ENCODE measurements at places on chromosomes 3 and 15.

- no peak for DNase-seq
These were observed 168.1 kb upstream of the MYRIP start for GRCh38 chr3:39641274-39641673.

GRCh38 chr3:58704745-58705144 lies 38.2 kb upstream of the FAM3D start:
- no peak for DNase-seq

GRCh38 chr3:126084768-126085180 lies 850 bp upstream of the SLC41A3 start:
- no peak for DNase-seq

GRCh38 chr3:110478377-110479054 lies 593.1 kb upstream of the NECTIN3 start:
- no peak for DNase-seq

GRCh38 chr15:60020736-60021135 lies 16.6 kb downstream of the FOXB1 start:
- no peak for DNase-seq

- no peak for DNase-seq
These were observed 904.2 kb downstream of the ROBO1 start for GRCh38 chr3:78863306-78864203.

DNA sequence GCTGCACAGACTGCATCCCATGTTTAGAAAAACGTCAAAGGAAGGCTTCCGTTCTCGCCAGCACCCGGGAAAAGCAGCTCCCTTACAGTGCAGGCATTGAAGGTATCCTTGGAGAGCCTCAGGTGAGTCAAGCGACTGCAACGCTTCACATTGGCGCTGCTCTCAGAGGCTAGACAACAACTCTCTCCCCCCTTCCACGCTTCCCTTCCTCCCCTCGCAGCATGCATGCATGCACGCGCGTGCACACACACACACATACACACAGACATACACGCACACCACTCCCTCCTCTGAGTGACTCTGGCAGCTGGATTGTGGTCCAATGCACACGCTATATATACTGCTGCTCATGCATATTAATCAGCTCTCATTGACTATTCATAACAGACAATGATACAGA lies 191.1 kb downstream of the PDZRN3 start:
- no peak for DNase-seq

DNA sequence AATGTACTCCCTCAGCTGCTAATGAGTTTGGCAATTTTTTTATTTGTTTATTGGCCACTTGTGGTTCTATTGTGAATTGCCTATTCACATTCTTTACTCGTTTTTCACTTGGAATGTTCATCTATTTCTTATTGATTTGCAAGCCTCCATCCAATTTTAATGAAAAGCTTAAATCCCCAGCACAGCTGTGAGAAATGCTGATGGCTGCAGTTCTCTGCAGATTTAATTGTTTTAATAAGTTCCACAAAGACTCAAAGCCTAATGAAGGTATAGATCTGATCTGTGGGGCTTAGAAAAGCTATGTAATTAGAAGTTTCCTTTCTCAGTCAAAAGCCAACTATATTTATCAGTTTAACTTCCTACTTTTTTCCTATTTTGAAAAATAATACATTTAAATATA lies 41.5 kb downstream of the LYZL4 start:
- no peak for DNase-seq

DNA sequence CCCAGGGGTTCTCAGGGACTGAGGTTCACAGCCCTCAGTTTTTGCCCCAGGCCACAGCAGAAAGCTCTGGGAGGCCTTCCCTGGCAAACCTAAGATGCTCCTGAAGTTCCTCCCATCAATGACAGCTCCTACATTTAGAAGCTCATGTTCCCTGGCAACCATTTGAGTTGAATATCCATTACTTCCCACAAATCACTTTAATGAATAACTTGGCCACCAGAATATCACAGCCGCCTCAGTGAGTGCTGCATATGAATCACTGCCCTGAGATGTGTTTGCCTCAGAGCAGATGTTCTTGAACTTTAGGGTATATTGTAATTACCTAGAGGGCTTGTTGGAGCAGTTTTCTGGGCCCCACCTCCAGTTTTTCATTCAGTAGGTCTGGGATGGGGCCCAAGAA lies 27.4 kb downstream of the SLCO2A1 start:
- no peak for DNase-seq

DNA sequence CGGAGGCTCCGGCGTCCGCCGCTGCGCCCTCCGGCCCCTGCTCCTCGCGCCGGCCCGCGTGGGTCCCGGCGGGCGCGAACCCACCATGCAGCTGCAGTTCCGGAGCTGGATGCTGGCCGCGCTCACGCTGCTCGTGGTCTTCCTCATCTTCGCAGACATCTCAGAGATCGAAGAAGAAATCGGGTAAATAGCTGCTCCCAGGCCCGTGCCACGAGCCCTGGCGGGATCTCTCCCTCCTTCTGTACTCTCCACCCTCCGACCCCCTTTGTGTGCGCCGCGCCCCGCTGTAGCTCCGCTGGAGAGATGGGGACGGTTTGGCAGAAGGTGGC lies 263 bp downstream of the ST8SIA2 start:
- DNase-seq = no peak

DNA sequence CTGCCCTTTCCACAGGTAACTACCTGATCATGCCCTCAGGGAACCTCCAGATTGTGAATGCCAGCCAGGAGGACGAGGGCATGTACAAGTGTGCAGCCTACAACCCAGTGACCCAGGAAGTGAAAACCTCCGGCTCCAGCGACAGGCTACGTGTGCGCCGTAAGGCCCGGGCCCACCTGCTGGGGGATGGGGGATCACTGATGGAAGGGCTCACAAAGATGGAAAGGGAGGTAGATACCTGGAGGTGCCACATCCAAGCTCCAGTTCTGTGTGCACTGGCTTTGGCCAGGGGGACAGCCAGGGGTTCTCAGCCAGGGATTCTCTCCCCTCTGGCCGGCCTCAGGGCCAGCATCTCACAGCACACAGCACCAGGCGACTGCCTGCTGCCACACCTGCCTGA lies 59.4 kb downstream of the BOC start:
- no peak for DNase-seq

GRCh38 chr15:48582452-48583247 lies 62.9 kb downstream of the FBN1 start:
- no peak for DNase-seq

- DNase-seq = no peak
These were observed 135.1 kb downstream of the CTNNB1 start for GRCh38 chr3:41334426-41334825.

DNA sequence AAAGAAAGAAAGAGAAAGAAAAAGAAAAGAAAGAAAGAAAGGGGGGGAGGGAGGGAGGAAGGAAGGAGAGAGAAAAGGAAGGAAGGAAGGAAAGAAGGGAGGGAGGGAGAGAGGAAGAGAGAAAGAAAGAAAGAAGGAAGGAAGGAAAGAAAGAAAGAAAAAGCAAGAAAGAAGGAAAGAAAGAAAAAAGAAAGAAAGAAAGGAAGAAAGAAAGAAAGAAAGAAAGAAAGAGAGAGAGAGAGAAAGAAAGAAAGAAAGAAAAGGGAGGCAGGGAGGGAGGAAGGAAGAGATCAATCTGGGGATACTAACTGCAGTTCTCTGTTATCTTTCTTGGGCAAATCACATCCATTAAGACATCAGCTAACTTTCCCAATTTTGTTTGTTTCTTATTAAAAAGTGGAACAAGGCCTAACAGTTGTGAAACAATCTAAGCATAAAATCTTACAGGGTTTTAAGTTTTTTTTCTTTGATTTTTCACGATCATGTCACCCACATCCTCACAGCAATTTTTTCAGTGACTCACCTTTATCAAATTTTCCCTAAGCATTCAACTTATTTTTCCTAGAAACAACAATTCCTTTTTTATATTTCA lies 36.8 kb downstream of the TBC1D2B start:
- DNase-seq = no peak

DNA sequence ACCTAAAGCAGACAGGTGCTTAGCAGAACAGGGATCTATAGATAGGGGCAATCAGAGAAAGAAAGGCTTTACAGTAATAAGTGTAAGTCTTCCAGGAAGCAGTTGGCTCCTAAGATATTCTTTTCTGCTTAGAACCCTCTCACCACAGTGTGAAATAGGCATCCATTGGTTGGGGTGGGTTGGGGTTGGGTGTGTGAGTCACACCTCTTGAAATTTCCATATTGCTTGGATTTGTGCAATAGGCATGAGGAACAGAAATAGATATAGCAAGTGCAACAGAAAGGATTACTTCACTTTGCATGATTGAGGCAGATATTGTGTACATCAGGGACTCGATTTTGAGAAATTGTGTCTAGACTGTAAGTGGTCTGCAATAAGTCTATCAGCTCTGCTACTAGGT lies 200.1 kb upstream of the GAP43 start:
- DNase-seq = no peak

GRCh38 chr15:80820092-80820491 lies 40.9 kb downstream of the CEMIP start:
- no peak for DNase-seq

GRCh38 chr3:37855363-37855970 lies 6.2 kb upstream of the CTDSPL start:
- peak; percentile 66 for DNase-seq

Data from CD4-positive, alpha-beta T cell treated with Interleukin-1 beta for 1 hour (primary cell).